Panc1 (cell line): ENCODE measurements at places on chromosomes 4 and X. TPM values are rescaled to one million over a fixed set of nuclear protein-coding genes. Genes with fewer than 3 reads are reported as not detected.

GRCh38 chr4:36676139-36677050 lies 395.0 kb downstream of the DTHD1 start:
- H3K27me3 ChIP-seq, result no peaks in the 10 kb centered on the region
- DNase-seq, result no peak
- no peak overlapping the region for H3K4me3 ChIP-seq
- H3K27ac ChIP-seq, result no peak overlapping the region

The TCEAL1 gene
- total RNA-seq, result 31.7 TPM

- H3K27me3 ChIP-seq, result no peaks in the 10 kb centered on the region
- DNase-seq, result no peak
- H3K36me3 ChIP-seq, result no peaks in the 10 kb centered on the region
- no peaks in the 10 kb centered on the region for H3K4me1 ChIP-seq
- no peak overlapping the region for H3K4me3 ChIP-seq
Measured at GRCh38 chr4:24321616-24322015, 262.7 kb downstream of the DHX15 start.

The P2RY4 gene
- total RNA-seq, result not detected

The FABP2 gene
- total RNA-seq, result not detected

The NPNT gene
- 1.9 TPM for total RNA-seq

The GABRG1 gene
- not detected for total RNA-seq

DNA sequence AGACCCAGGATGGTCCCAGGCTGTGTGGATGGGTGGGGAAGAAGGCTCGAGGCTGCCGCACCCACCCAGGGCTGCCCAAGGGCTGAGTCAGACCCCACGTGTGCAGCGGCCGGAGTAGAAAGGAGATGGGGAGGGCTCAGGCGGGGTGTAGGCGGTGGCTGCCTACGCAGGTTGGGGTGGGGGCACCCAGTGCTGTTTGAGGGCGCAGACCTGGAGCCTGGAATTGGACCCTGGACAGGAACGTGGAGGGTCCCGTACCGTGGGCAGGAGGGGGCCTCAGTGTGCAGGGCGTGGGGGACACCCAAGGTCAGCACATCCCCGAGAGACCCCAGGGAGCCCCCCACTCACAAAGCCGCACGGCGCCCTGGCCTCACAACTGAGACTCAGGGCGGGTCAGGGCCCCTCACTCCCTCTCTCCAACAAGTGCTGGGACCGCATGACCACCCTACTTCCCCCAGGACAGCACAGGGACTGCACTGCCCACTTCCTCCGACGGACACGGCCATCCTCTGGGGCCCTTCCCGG lies 79.9 kb downstream of the FAM53A start:
- H3K4me3 ChIP-seq, result no peak overlapping the region
- peaks cover 4% of the 10 kb centered on the region for H3K4me1 ChIP-seq
- DNase-seq, result no peak
- H3K27me3 ChIP-seq, result no peaks in the 10 kb centered on the region
- H3K36me3 ChIP-seq, result no peaks in the 10 kb centered on the region

DNA sequence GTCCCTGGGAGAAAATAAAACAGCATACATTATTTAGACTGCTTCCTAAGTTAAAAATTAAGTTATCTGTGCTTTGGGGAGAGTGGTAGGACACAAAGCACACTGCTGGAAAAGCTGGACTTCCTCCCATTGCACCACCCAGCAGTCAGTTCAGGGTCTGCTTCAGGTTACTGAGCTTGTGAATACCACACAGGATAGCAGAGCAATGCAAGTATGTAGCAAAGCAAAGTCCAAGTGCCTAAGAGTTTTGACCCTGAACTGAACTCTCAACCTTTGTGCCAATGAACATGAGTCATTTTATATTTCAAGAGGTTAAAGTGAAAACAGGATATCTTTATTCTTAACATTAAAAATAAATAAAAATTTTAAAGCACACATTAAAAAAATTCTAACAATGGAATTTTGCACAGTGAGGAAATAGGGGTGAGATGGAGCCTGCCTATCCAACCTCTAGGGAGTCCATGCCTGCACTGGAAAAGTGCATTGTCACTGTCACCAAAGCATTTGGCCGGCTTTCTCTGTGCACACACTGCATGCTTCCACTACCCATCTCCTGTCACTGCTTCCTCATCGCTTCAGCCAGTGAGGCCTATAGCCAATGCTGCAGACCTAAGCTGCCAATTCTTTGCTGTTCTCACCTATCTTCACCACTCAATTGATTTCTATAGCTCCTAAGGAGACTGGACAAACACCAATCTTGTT lies 50.9 kb downstream of the ABCG2 start:
- H3K36me3 ChIP-seq, result no peaks in the 10 kb centered on the region
- DNase-seq, result peak; percentile 22

DNA sequence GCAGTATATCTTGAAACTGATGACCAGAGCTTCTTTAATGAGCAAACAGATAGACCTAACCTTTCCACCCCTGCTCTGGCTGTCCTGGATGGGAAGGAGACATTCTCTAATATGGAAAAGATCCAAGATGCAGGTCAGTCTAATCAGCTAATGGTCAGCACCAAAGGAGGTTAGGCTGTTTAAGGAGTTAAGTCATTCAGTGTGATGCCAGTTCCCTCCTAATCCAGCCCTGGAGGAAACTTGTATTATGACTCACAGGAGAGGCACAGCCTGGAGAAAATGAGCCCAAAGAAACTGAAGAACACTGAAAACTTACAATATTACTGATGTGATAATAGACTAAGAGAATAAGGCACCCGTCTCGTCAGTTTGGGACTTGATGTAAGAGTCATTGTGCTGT lies 323.0 kb downstream of the HNRNPD start:
- H3K4me3 ChIP-seq, result no peak overlapping the region
- no peaks in the 10 kb centered on the region; the same call in 1 of the 2 replicates for H3K27me3 ChIP-seq
- no peaks in the 10 kb centered on the region for H3K36me3 ChIP-seq
- no peak for DNase-seq
- no peak overlapping the region for H3K27ac ChIP-seq

DNA sequence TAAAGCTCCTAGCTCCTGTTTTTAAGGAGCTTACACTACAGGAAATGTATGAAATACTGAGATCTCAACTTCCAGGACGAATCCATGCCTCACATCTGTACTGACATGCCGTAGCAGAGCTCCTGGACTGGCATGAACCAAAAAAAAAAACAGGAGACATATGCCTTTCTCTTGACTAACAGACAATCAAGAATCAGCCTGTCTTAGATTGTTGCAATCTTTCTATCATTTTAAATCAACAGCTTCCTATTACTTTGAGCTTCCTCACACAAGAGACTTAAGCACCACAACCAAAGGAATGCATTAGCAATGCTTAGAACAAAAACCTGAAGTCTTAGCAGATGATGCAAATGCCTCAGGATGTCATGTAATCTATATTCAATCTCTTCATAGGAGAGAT lies 34.7 kb upstream of the AREG start:
- no peak for DNase-seq
- no peaks in the 10 kb centered on the region for H3K4me1 ChIP-seq
- H3K36me3 ChIP-seq, result no peaks in the 10 kb centered on the region

DNA sequence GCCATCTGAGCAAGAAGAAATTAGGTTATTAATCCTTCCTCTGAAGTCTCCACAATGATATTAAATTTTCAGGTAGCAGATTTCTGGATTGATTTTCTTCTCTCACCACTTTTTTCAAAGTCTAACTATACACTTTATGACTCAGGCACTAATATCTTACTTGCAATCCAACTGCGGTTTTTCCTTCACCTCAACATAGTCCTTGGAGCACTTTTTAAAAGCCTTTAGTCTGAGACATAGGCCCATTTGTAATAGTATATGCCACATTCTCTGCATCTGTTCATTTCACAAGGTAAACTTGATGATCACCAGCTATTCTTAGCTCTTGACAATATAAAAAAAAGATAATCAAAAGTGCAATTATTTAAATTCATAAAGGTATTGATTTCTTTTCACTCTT lies 55.9 kb upstream of the EDNRA start:
- H3K4me3 ChIP-seq, result no peak overlapping the region
- no peaks in the 10 kb centered on the region for H3K4me1 ChIP-seq
- no peak for DNase-seq
- H3K36me3 ChIP-seq, result no peaks in the 10 kb centered on the region

The CYP2U1 gene
- total RNA-seq, result 1.2 TPM

DNA sequence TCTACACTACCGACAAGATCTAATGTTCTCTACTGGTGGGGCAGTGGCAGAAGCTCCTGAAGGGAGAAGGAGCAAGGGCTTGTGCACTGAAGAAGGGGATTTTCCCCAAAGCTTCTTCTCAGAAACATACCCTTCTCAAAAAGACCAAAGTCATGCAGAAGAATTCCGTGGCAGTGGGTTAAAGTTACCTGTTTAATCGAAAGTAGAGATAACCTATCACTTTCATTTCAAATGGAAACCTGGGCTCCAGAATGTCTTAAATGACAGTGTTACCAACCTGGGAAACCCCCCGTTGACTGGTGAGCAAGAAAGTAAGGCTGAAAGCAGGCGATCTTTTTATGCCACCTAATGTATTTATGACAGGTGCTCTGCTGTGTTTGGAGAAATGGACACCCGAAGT lies 92.5 kb upstream of the TEX13D start:
- no peaks in the 10 kb centered on the region for H3K36me3 ChIP-seq
- H3K27ac ChIP-seq, result no peak overlapping the region
- no peaks in the 10 kb centered on the region for H3K4me1 ChIP-seq
- DNase-seq, result no peak
- peaks cover 2% of the 10 kb centered on the region; the same call in 1 of the 2 replicates for H3K27me3 ChIP-seq
- H3K4me3 ChIP-seq, result no peak overlapping the region

The SRPX gene
- 0.23 TPM for total RNA-seq

The KCND1 gene
- 5.5 TPM for total RNA-seq

DNA sequence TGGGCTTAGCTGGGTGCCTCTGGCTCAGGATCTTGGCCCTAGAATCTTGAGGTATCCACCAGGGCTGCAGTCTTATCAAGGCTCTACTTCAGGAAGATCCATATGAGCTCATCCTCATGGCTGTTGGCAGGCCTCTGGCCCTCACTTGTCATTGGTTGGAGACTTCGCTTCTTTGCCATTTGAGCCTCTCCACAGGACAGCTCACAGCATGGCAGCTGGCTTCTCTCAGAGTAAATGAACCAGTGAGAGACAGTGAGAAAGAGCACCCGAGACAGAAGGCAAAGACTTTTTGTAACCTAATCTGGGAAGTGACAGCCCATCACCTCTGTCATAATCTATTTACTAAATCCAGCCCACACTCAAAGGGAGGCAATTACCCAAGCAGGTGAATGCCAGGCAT lies 236.8 kb downstream of the GPAT3 start:
- no peak overlapping the region for H3K27ac ChIP-seq
- no peak for DNase-seq
- no peak overlapping the region for H3K4me3 ChIP-seq
- H3K4me1 ChIP-seq, result no peaks in the 10 kb centered on the region

- DNase-seq, result no peak
- no peak overlapping the region for H3K4me3 ChIP-seq
- H3K27me3 ChIP-seq, result no peaks in the 10 kb centered on the region
- H3K36me3 ChIP-seq, result no peaks in the 10 kb centered on the region
Measured at GRCh38 chr4:78482281-78482680, 69.3 kb upstream of the ANXA3 start.

DNA sequence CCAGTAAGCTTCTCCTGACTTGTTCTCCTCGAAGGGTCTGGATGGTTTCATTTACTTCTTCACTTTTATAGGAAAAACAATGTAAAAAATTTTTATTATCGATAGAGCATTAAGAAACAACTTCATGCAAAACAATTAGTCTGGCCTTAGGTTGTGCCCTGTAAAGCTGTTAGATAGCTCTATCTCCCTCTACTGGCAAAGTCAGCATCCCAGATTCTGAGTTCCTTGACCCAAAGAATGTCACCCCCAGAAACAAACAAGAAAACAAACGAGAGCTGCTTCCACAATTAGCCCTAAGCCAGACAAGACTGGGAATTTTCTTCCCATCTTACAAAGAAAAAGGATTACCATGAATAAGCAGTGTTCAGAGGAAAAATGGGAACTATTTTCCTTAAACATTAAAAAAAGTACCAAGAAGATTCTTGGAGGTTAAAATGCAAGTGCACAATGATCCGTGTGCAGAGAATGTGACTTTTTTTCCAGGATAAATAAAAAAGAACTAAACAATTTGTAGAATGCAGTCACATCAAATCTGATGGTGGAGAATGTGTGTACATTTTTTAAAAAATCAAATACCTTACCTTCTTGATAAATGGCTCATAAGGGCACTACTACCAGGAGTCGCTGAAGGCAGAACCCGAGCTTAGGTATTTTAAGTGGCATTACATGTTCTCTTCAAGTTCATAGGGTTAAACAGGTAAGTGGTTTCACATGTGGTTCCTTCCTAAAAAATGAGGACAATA lies 293.2 kb downstream of the FBXO8 start:
- H3K27ac ChIP-seq, result no peak overlapping the region
- no peaks in the 10 kb centered on the region for H3K36me3 ChIP-seq
- no peaks in the 10 kb centered on the region for H3K4me1 ChIP-seq
- H3K4me3 ChIP-seq, result no peak overlapping the region

GRCh38 chr4:81971061-81971460 lies 402.7 kb downstream of the HNRNPD start:
- no peaks in the 10 kb centered on the region for H3K27me3 ChIP-seq
- no peak overlapping the region for H3K4me3 ChIP-seq
- H3K4me1 ChIP-seq, result no peaks in the 10 kb centered on the region
- no peaks in the 10 kb centered on the region for H3K36me3 ChIP-seq
- no peak for DNase-seq

DNA sequence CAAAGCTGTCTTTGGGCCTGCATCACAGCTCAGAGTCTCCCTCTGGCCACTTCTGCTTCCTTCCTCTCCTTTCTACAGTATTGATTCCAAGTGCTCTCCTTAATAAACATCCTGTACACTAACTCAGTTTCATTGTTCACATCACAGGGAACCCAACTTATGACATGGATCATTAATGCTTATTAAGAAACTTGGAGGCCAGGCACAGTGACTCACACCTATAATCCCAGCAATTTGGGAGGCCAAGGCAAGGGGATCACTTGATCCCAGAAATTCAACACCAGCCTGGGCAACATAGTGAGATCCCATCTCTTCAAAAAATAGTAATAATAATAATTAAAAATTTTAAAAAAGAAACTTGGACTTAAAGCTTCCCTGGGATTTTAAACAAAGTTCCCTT lies 89.2 kb upstream of the EFHC2 start:
- peaks cover 7% of the 10 kb centered on the region for H3K4me1 ChIP-seq
- no peaks in the 10 kb centered on the region for H3K36me3 ChIP-seq
- H3K27ac ChIP-seq, result no peak overlapping the region

GRCh38 chr4:40254608-40255392 lies 58.0 kb downstream of the RHOH start:
- H3K4me3 ChIP-seq, result no peak overlapping the region
- no peaks in the 10 kb centered on the region for H3K27me3 ChIP-seq
- H3K4me1 ChIP-seq, result peaks cover 32% of the 10 kb centered on the region
- H3K36me3 ChIP-seq, result no peaks in the 10 kb centered on the region

GRCh38 chrX:141969706-141970105 lies 66.0 kb downstream of the MAGEC1 start:
- no peak overlapping the region for H3K27ac ChIP-seq
- H3K4me1 ChIP-seq, result no peaks in the 10 kb centered on the region
- H3K27me3 ChIP-seq, result no peaks in the 10 kb centered on the region
- H3K36me3 ChIP-seq, result no peaks in the 10 kb centered on the region
